Occipital lobe (tissue), 3 donors: ENCODE measurements at places on chromosomes 1 and 21.

- DNase-seq = no peak
Measured at GRCh38 chr1:108327534-108328466, 83.9 kb upstream of the NBPF4 start.

GRCh38 chr1:202812176-202813026 is 1.6 kb downstream of the PCAT6 start:
- no peak for DNase-seq

DNA sequence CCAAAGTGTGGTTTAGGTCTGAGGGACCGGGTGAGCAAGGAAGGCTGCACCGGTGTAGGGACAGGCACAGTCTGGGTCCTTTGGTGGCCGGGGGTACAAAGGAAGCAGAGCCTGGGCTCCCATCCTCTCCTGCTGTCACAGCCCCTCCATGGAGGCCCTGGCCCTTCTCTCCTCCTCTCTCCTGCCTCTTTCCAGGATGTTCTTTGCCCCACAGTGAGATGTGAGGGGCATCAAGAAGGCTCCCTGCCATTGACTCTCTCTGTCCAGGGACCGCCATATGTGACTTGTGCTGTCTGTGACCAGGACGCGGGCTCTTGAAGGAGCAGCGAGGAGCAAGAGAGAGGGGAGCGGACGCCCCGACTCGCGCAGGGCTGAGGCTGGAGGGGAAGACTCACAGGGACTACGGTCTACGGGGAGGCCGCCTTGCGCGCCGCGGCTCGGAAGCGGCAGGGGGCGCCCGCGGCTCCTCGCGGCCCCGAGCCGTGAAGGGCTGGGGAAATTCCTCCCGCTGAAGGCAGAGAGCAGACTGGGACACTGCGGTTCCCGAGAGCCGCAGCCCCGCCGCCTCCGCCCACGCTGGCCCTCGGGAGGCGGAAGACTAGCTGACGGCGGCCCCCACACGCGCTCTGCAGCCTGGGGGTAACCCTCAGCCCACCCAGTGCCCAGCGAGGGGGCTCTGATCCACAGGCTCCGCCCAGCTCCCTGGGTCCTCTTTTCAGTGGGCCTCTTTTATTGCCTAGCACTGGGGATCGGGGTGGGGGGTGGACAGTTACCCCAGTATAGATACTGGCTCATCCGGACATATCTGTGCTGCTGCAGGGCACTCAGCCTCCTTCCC is 40.8 kb downstream of the MAB21L3 start:
- DNase-seq = peak; percentile 74

- no peak for DNase-seq
Measured at GRCh38 chr1:220809704-220810103, 23.0 kb downstream of the MTARC1 start.

DNA sequence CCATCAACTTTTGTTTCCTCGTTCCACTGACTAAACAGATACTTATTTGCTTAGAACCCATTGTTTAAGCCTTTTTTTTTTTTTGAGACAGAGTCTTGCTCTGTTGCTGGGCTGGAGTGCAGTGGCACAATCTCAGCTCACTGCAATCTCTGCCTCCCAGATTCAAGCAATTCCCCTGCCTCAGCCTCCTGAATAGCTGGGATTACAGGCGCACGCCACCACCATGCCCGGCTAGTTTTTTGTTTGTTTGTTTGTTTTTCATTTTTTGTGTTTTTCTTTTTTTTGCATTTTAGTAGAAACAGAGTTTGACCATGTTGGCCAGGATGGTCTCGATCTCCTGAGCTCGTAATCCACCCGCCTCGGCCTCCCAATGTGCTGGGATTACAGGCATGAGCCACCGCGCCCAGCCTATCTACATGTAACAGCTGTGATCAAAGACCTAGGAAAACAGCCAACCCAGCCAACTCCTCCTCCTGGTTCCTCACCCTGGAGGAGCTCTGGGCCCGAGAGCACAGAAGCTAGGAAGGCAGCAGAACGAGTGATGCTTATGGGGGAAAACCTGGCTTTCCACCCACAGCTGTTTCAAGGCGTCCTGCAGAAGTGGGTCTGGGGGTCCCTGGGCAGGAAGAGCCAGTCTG is 32.9 kb downstream of the KCNN3 start:
- no peak for DNase-seq

DNA sequence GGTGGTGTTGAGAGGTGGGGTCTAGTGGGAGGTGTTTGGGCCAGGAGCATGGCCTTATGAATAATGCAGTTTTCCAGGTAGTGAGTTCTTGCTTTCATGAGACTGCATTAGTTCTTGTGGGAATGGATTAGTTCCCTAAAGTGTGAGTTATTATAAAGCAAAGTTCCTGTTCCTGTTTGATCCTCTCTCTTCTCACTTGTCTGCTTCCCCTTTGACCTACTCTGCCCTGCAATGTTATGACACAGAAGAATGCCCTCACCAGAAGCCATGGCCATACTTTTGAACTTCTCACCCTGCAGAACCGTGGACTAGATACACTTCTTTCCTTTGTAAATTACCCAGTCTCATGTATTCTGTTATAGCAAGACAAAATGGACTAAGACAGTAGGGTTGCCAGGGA is 53.6 kb downstream of the MAP3K7CL start:
- DNase-seq = no peak

- no peak for DNase-seq
Measured at GRCh38 chr1:208782186-208782585, 538.0 kb upstream of the PLXNA2 start.

DNA sequence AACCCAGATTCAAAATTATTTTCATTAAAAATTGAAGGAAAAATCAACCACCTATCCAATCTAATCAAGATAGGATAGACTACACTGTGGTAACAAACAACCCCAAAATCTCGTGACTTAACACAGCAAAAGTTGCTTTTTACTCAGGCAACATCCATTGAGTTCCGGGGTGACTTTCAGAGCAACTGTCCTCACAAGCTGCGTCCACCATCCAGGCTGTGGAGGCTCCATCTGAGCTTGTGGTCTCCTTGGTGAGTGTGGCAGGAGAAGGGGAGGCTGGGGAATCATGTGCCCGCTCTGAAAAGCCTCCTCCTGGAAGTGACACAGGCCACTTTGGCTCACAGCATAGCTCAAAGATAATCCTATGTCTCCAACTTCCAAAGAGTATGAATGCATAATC is 52.4 kb downstream of the CD2 start:
- no peak for DNase-seq

DNA sequence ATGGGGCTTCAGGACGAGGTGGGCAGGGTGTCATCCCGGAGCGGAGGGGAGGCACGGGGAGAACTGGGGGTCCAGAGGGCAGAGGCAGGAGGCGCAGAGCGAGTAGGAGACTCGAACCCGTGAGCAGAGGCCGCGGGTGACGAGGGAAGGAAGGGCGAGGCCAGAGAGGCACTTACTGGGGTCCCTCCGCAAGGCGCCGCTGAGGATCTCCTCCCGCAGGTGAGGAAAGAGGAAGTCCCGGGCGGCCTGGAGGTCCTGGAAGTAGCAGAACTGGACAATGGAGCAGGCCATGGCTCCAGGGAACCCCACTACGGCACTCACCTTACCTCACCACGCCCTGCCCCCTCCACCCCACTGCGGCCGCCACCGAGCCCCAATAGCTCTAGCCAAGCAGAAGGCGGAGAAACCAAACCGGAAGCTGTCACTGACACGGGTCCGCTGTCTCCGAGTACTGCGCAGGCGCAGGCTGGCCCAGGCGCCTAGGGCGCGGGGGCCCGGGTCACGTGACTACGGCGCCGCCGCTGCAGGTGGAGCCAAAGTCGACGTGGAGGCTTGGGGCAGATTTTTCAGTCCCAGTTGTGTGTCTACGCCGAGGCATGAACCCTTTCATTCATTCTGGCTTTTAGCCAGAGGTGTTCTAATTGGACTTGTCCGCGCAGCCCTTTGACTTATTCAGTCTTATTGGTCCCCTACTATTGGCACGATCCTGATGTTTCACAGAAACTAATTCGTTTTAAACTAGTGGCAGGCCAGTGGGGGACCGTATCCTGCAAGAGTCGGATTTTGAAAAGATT is at the start of gene RAB3GAP2:
TSS of gene RAB3GAP2 (minus strand) at position 407 of the 794 bp plus-strand sequence. CDS start at position 291, 116 bp downstream.
- DNase-seq = peak; percentile 92

DNA sequence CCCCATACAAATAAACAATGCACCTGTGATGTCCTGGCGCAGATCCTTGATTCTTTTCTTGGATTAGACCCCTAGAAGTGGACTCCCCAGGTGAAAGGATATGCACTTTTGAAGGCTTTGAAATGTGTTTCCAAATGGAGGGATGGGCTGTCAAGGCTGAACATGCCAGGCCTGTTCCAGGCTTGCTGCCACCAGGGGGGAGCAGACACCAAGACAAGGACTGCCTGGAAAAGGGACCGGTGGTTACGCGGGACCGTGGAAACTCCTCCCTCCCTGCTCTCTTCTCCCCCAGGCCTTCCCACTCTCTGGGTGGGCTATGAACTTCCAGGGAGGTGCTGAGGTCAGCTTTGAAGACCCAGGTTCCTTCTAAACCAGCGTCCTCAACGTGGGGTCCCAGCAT is 12.7 kb downstream of the C1QB start:
- no peak for DNase-seq

- DNase-seq = no peak
Measured at GRCh38 chr1:179310291-179310690, 16.7 kb downstream of the SOAT1 start.

DNA sequence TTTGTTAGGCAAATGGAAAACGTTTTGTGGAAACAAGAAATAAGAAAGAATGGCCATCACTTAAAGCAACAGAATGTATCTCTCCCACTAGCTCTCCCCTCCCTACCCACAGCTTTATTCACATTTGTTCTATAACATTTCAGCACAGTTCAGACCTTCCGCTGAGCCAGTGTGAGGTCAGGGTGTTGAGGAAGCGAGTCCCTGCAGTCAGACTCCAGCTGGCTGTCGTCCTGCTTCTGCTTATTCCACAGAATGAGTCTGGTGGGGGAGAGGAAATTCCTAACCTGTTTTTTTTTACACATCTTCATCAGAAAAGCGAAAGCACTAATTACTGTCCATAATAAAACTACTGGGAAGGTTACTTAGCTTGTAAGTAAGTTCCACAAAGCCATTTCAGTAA is 39.0 kb downstream of the MRPL39 start:
- no peak for DNase-seq

GRCh38 chr1:9838946-9839345 is 15.2 kb upstream of the CLSTN1 start:
- no peak for DNase-seq

DNA sequence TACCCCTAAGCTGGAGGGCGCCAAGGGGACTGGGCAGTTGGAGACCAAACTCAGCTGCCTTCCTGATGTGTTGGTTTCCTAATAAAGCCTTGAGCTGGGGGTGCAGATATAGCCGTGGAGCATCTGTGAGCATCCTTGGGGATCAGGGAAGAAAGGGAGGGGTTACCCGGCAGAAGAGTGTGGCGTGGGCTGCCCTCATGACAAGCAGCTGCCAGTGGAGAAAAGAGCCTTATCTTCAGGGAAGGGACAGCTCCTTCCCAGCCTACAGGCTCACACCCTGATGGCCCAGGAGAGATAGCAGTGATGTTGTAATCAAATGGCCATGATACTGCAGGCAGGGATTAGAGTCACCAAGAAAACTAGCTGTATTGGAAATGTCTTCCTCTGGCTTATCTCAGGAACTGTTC is 10.8 kb upstream of the NFASC start:
- DNase-seq = no peak

DNA sequence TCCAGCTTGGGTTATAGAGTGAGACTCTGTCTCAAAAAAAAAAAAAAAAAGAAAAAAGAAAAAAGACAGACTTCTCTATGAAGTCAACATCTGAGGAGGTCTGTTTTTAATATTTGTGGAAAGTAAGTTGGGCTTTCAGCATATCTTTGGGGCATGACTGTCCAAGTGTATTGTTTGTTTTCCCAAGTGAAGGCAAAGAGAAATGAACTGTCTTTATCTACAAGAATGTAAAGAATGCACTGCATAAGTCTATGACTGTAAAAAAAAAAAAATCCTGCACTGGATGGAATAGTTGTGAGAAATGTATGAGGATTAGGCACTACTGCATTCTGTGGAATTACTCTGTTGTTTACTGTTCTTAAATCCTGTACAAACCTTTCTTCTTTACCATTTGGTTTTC is 45.6 kb upstream of the TMEM61 start:
- no peak for DNase-seq

- DNase-seq = no peak
Measured at GRCh38 chr1:63663873-63664272, 70.7 kb downstream of the PGM1 start.

DNA sequence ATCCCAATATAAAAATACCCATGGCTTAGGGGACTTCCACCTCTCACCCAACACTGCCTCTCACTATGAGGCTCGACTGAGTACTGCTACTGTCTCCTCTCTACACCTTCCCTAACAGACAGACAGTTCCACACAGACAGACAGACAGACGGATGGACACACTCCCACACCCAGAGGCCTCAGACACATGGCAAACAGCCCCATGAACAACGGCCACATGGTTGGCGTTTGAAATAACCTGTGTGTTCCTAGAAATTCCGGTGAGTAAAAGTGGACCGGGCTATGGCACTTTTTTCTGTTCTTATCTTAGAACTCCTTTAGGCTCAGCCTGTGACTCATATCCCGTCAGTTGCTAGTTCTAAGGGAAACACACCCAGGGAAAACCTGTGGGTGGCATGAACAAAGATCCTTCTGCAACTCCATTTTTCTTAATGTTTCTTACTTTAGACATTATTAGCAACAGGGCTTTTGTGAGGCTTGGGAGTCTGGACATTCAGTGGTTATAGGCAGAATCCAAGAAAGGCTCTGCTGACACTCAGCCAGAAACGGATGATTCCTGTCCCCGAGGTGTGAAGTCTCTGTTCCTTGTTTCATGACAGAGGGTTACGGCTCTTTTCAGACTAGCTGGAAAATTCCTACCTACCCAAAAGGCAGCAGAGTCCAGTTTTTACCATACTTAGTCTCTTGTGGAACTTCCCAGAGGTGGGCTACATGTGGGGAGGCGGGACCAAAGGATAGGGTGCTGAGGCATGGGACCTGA is 90.5 kb upstream of the TLR5 start:
- DNase-seq = peak; percentile 54
